ENCODE measurements at places on chromosomes 7 and 10. TPM values are rescaled to one million over a fixed set of nuclear protein-coding genes. Genes with fewer than 3 reads are reported as not detected.
A peak's percentile ranks its signal among the peaks of the same experiment; 100 is the strongest.

GRCh38 chr7:138120140-138120827, 44.0 kb downstream of the AKR1D1 start:
- DNase-seq = no peak

BNIP3 gene
- 66.5 TPM for total RNA-seq

DNA sequence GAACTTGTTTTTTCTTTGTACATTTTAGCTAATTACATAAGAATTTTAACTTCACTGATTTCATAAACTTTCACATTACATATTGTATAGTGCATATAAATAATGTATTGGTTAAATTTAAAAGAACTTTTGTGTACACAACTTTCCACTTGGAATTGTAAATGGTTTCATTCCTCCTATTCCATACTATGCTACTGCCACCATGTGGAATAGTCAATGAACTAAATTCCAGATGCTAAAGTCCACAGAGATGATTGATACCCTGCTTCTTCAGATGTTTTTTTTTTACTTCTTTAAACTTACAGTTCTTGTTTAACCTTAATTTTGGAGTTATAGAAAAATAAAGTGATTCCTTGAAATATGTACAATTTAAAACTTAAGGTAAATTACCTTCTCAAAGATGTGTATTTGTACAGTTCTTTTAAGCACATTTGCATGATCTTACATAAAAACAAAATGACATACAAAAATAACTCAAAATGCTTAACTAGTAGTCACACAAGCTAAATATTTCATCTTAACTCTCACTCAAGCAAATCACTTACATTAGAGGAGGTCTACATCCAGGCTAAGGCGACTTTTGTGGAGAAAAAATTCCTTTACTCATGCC, 247.6 kb upstream of the HGF start:
- DNase-seq = peak; percentile 74

DNA sequence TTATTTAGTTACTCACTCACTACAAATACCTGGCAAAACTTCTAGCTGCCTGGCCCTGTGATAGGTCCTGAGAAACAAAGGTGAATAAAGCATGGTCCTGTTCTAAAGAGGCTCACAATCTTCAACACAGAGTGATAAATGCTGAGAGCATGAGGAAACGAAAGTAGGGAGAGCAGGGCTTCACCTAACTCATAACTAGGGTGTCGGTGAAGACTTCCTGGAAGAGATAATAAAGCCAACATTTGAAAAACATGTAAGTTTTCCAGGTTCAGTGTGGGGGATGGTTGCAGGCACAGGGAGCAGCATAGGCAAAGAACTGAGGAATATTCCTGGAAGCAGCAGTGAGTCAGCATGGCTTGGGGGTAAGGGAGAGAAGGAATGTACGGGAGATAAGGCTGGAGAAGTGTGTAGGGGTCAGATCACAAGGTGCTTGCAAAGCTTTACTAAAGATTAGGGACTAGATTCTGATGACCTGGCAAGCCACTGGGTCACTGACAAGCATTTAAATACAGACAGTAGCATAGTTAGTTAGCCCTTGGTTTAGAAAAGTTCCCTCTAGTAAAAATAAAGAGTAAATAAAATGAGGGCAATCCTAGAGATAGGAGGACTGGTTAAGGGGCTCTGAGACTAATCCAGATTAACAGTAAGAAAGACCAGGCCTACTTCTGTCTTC, 5.1 kb downstream of the KEL start:
- no peak for DNase-seq

GRCh38 chr10:51510231-51510630, 189.2 kb downstream of the CSTF2T start:
- DNase-seq = peak; percentile 8

DNA sequence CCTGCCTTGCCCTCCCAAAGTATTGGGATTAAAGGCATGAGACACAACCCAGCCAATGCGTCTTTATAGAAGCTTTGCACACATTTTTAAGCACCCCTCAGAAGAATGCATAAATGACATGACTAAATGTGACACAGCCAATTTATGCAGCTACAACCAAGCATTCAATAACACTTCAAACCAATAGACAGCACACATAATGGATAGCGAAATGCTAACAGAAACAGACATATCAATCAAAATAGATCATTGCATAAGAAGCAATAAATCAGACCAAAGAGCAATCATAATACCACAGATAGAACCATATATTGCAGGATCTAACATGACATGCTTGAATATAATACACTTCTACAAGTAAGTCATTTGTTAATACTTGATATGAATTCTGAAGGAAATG, 34.2 kb upstream of the AKR1B1 start:
- DNase-seq = no peak

SPDYE2B gene
- not detected for total RNA-seq

- DNase-seq = peak; percentile 91
These were observed 396.0 kb downstream of the SEMA3D start for GRCh38 chr7:84790882-84791281.

All from fibroblast of lung (primary cell).